ENCODE measurements at places on chromosomes 5 and 9.

DNA sequence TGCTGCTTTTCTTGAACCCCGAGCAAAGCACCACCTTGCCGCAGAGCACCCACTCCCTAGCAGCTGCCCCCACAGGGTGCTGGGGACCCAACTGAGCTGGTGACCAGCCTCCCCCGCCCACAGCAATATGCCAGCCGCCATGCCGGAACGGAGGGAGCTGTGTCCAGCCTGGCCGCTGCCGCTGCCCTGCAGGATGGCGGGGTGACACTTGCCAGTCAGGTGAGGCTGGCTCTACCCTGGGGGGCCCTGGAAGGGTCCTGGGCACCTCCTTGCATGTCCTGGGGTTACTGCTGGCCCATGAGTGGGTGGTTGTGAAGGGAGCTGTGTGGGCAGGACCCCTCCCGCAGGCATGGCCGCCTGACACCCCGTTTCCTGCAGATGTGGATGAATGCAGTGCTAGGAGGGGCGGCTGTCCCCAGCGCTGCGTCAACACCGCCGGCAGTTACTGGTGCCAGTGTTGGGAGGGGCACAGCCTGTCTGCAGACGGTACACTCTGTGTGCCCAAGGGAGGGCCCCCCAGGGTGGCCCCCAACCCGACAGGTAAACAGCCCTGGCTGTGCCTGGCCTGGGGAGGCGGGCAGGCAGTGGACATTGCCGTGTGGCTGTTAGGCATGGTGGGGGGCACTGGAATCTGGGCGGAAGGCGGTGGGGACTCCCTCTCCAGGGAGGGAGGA is 7.2 kb downstream of the EGFL7 start:
- no peak for DNase-seq

DNA sequence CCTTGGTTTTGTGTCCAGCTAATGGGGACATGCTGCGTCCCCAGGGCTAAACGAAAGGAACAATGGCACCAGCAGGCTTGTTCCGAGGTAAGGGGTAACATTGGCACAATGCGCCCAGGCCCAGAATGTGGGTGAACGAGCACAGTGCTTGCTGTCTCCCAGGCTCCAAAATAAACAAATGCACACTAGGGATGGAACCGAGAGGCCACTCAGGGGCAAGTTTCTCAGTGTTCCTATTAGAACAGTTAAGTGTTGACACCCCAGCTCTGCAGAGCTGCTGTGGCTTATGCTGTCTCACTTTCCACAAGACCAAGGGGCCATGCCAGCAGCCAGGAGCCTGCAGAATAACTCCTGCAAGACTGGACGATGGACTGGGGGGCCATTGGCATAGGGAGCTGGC is 492.4 kb downstream of the GADD45G start:
- no peak for DNase-seq

- no peak for DNase-seq
These were observed 324.8 kb downstream of the PRELID2 start for GRCh38 chr5:145510324-145510723.

- DNase-seq: no peak
These were observed 108.4 kb downstream of the MED10 start for GRCh38 chr5:6269925-6270324.

DNA sequence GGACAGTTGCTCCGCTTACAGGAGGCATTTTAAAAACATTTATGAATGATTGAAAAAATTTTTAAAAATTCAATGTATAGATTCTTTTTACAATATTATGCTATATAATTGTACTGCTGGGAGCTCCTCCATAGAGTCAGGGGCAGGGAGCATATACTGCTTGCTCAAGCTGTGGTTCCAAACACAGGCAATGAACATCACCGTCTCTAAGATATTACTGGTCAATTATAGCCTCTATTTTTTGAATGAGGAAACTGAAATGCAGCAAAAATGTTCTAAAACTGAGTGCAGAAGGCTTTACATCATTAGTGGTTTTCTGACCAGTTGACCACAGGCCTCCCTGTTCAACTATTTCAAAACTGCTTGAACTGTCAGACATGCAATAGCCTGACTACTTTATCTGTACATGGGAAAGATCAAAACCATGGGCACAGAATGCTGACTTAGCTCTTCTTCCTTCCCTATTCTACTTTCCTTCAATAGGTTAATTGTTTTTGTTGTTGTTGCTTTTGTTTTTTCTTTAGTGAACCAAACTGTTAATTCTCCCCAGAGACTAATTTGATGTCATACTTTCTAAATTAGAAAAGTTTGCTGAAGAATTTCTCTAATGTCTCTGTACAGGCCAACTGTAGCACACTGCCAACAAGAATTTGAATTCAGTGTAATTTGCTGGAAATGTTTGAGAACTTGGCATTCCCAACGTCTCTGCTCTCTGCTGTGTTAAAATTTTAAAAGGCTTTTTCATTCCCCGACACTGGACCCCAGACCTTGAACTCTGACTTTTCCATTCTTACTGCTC is 107.6 kb upstream of the MPDZ start:
- no peak for DNase-seq

DNA sequence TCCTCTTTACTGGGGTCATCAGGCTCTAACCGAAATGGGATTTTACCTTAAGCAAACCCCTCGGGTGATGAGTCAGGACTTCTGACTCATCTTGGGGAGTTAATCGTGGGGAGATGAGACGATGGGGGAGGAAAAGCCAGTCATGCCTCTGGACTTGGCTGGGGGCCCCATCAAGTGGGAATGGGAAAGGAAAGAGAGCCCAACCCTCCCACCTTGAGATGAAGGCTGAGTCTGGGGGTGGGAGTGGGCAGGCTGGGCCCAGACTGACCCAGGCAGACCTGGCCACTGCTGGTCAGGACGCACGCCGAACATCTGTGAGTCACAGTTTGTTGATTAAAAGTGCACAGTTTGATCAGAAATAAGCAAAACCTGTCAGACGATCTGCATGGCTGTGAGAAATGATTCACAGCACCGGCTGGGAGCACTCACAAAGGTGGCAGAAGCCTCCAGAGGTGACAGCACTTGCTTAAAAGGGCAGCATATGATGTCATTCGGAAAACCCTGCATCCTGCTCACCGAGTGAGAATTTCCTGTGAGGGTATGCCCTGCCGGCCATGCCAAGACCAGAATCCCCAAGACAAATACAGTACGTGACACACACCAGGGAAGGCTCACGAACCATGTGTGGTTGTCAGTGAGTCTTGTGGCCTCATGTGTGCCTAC is 50.0 kb upstream of the SLC25A51 start:
- peak; percentile 8 for DNase-seq

GRCh38 chr9:123187131-123187530 is 81.3 kb downstream of the STRBP start:
- no peak for DNase-seq

- DNase-seq: no peak
These were observed 130.9 kb downstream of the ERCC6L2 start for GRCh38 chr9:96006296-96006879.

Data from stimulated activated CD8-positive, alpha-beta memory T cell treated with anti-CD3 and anti-CD28 coated beads, Interleukin-15, amount 100 ng/mL, for 4 hours (primary cell).